ENCODE measurements at places on chromosomes 11 and 22.

- DNase-seq, result peak; percentile 55
Observed at GRCh38 chr11:67644042-67644441, 4.5 kb upstream of the TBX10 start.

GRCh38 chr22:36856121-36856791 lies 4.5 kb upstream of the NCF4 start:
- DNase-seq, result peak; percentile 93

GRCh38 chr11:57373146-57373545 lies 7.8 kb downstream of the PRG3 start:
- DNase-seq, result no peak

DNA sequence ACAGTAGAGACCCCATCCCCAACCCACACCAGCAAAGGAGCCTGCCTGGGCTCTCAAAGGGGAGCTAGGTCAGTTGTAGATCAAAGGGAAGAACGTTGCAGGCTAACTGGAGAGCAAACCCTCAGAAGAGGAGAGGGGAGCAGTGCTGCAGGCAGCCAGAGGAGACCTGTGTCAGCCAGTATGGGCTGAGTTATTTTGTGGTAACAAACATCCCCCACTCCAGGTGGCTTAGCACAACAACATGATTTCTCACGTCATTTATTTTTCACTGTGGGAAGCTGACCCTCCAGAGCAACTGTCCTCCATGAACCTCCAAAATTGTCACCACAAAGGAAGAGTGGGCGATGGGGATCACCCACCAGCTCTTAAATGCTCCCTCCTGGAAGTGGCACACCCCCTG lies 19.8 kb upstream of the SHANK2 start:
- no peak for DNase-seq

DNA sequence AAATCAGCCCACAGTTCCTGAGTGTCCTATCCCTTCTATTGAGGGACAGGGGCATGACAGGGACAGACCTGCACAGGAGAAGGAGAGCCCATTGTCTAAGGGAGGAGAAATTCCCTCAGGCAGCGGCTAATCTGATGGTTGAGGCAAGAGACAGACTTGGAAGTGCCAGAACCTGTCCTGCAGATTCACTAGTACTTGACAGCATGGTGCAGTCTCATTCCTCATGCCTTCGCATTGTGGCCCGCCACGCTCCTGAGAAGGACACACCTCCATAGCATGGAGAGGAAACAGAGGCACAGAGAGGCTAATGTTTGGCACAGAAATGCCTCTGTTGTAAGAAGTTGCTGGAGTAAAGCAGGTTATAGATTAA lies 3.2 kb downstream of the P2RY6 start:
- DNase-seq, result no peak

DNA sequence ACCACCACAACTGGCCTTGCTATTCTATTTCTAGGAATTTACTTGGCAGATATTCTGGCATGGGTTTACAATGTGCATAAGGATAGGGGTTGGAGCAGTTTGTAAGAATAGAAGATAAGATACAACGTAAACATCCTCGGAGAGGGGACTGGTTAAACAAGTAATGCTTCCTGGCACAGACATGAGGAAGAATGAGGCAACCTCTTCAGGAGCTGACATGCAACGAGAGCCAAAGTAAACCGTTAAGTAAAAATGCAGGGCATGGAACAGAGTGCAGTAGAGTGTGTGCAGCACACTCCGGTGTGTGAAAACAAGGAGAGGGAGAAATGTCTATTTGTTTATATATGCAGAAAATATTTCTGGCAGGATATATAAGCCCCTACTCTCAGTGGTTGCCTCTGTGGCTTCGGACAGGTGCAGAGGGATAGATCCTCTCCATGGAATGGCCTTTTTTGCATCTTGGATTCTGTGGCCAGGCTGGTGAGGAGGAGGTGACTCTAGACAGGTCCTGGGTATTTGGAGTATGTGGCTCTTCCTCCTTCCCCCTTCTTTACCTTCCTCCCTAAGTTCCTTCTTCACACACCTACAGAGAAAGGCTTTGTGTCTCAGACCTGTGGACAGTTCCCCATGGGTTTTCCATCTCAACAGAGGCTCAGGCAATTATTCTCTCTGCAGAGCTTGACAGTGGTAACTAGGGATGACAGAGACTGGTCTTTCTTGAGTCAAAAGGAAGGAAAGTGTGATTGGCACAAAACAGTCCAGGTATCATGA lies 2.5 kb downstream of the RAB36 start:
- DNase-seq, result no peak
